K562 (cell line): ENCODE measurements at places on chromosomes 2 and 18.
A peak's percentile ranks its signal among the peaks of the same experiment; 100 is the strongest.

- DNase-seq = no peak
These were observed 146.9 kb downstream of the METTL4 start for GRCh38 chr18:2424420-2424819.

GRCh38 chr2:236353594-236353942 is 89.4 kb upstream of the ASB18 start:
- no peak for DNase-seq

GRCh38 chr2:102660070-102660469 is 40.7 kb downstream of the SLC9A2 start:
- no peak for DNase-seq

GRCh38 chr2:159608723-159609308 is 7.5 kb downstream of the BAZ2B start:
- no peak for DNase-seq

DNA sequence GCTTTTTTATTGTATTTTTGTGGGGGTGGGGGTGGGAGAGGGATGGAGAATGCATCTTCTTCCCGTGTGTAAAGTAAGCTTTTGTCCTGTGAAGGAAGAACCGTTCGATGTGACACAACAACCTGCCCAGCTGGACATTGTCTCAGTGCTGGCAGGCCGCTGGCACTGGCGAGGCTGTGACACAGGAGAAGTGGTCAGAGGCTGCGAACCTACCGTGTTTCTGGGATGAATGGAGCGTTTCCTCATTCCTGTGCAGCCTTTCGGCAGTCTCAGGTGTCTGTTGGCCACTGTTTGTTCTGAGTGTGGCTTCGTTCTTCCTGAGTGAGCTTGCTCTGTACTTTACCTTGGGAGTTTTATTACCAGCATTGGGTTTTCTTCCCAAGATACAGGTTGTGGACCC is 8.0 kb downstream of the RAMP1 start:
- no peak for DNase-seq

DNA sequence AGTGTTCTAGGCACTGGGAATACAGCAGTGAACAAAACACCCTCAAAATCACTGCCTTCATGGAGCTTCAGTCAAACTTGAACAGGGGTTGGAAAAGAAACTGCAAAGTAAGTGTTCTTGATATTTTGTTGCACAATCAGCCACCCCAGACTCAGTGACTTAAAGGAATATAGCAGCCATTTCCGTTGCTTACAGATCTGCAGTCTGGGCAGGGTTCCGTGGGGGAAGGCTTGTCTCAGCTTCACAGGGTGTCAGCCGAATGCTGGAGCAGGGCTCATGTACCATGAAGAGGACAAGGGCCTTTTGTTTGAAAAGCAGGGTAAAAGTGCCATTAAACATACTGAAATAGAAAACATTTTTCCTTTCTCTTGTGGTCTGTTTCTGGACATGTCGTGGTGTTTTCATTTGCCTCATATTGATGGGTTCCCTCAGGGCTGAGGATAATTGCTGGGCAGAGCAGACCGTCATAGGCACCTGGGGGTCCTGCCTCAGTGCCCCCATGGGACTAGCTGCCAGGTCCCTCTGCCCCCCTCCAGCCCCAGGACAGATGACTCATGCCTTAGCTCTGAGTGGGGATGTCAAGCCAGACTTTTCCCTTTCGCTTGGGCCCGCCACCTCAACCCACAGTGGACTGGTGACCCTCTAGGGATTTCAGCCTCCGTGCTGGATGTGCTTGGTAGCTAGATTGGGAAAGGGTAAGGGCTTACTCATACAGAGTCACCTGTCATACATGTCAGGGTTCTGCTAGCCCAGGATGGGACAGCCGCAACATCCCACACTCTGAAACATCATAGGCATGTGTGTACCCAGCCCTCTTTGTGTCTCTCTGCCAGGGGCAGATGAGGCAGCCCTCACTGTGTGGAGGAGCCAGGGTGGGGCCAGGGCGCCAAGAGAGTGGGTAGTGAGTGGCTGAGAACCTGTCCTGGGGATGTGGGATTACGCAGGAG is 96.5 kb downstream of the PTPRM start:
- DNase-seq = no peak

GRCh38 chr2:208820014-208820688 is 413.6 kb downstream of the PTH2R start:
- DNase-seq = no peak

- DNase-seq = no peak
These were observed 14.0 kb upstream of the COL6A3 start for GRCh38 chr2:237427769-237428506.

DNA sequence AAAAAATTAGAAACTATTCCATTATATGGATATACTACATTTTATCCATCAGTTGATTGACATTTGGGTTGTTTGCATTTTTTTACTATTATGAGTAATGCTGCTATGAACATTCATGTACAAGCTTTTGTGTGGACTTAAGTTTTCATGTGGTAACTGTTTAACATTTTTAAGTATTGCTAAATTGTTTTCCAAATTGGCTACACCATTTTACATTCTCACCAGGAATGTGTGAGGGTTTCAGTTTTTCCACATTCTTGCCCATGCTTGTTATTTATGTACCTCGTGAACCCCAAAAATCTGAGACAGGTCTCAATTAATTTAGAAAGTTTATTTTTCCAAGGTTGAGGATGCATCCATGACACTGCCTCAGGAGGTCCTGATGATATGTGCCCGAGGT is 3.1 kb upstream of the TXNL4A start:
- DNase-seq = no peak

GRCh38 chr2:197369933-197370320 is 59.3 kb upstream of the ANKRD44 start:
- DNase-seq = no peak

- DNase-seq = no peak
These were observed 11.1 kb downstream of the AMMECR1L start for GRCh38 chr2:127874378-127875269.

DNA sequence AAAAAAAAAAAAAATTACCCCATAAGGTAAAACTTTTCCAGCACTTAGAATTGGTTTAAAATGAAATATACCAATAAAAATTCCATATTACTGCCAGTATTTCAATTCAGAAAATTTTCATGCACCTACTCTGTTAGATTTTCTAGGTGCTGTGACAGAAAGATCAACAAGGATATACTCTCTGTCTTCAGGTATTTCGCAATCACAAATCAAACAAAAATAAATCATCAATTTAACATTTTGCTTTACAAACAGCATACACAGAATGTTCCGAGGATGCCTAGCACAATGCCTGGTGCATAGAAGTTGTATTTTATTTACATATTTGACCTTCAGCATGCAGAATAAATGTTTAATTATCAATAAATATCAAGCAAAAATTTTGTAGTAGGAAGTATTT is 66.5 kb downstream of the RBBP8 start:
- no peak for DNase-seq

DNA sequence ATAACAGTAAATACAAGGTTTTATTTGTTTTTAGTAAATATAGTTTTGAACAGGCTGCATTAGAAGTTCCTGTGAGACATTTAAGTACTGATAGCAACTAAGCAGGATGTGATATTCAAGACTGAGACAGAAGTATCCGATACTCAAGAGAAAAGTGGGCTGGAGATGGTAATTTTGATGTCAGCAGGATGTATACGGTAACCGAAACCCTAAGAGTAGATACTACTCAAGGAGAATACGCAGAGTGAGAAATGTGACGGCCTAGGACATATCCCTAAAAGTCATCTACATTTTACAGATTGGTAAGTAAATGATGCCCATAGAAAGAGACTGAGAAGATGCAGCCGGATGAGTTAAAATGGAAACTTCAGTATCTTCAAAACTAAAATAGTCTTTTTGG is 115.4 kb downstream of the GORASP2 start:
- DNase-seq = no peak

GRCh38 chr2:176072951-176073904 is 10.5 kb downstream of the EVX2 start:
- no peak for DNase-seq

DNA sequence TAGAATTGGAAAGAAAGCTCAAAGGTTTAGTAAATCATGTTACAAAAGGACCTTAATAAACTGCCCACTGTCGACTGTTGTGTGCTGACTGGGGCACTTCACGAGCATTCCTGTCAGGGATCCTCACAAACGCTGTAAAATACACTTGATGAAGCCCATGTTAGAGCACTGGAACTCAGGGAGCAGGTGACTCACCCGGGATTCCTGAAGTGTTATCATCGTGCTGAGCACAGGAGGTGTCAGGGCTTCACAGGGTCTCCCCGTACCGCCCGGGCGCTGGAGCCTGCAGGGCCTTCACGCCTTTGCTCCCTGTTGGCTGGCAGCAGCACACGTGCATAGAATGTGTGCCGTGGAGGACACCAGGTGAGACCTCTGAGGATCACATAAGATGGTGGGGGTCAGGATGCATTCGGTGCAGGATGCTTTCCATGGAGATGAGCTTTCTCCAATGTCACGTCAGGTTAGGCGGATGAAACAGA is 187.3 kb downstream of the SNTG2 start:
- DNase-seq = no peak

DNA sequence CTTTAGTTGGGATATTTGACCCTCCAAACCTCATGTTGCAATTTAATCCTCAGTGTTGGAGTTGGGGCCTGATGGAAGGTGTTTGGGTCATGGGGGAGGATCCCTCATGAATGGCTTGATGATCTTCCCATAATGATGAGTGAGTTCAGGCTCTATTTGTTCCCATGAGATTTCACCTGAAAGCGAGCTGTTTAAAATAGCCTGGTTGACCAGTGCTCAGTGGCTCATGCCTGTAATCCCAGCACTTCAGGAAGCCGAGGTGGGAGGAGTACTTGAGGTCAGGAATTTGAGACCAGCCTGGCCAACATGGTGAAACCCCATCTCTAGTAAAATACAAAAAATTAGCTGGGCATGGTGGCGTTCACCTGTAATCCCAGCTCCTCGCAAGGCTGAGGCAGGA is 14.9 kb upstream of the PSME4 start:
- DNase-seq = no peak

- no peak for DNase-seq
These were observed 107.7 kb downstream of the ATL2 start for GRCh38 chr2:38269421-38269820.

DNA sequence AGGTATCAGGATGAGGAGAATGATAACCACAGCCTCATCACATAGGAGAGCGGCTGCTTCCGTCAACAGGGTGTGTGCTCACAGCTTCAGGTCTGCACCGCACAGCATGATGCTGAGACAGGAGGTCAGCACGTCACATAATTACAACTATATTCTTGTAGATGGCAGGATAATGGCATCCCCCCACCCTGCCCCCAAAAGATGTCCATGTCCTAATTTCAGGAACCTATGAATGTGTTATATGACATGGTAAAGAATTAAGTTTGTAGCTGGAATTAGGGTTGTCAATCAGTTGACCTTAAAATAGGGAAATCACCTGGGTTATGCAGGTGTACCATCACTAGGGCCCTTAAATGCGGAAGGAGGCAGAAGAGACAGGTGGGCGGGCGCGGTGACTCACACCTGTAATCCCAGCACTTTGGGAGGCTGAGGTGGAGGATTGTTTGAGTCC is 73.9 kb downstream of the ARL4C start:
- no peak for DNase-seq

GRCh38 chr18:44526705-44527415 is 153.8 kb upstream of the SETBP1 start:
- DNase-seq = no peak

- no peak for DNase-seq
These were observed 59.8 kb upstream of the SLC8A1 start for GRCh38 chr2:40511661-40512213.

DNA sequence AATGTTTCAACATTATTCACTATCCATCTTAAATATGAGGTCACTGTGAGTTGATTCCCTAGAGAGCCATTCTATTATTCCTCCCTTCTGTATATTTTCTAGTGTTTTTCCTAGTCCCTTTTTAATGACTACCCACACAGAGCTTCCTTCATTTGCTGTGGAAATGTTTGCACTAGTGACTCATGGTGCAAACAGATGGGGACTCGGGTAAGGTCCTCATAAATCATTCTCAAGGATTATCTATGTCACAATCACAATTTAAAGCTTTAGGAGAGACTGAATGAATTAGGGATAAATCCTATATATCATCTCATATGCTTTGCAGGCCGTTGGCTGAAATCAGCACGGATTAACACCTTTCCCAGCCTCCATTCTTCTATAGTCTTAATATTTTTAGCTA is 159.6 kb downstream of the DCC start:
- DNase-seq = no peak

DNA sequence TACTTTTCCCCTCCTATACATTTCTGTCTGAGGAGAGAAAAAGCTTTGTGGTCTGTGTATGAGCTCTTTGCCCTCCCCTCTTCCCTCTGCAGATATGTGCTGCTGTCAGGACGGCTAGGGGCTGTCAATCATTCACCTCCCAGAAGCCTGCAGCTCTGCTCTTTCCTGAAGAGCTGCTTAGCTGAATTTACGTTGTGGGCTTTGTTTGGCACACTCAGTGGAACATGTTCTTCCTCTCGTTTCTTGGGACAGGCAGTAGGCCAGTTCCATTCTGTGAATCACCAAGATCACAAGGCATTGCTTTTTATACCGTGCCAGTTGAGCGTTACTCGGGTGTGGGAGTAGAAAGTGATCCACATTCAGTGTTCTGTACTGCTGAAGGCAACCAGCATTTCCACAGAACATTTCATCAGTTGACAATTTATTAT is 136.7 kb downstream of the LAMA3 start:
- no peak for DNase-seq

GRCh38 chr2:70250434-70250833 is 2.0 kb upstream of the TIA1 start:
- DNase-seq = no peak

GRCh38 chr2:107932979-107933378 is 53.3 kb upstream of the SLC5A7 start:
- DNase-seq = peak; percentile 3

DNA sequence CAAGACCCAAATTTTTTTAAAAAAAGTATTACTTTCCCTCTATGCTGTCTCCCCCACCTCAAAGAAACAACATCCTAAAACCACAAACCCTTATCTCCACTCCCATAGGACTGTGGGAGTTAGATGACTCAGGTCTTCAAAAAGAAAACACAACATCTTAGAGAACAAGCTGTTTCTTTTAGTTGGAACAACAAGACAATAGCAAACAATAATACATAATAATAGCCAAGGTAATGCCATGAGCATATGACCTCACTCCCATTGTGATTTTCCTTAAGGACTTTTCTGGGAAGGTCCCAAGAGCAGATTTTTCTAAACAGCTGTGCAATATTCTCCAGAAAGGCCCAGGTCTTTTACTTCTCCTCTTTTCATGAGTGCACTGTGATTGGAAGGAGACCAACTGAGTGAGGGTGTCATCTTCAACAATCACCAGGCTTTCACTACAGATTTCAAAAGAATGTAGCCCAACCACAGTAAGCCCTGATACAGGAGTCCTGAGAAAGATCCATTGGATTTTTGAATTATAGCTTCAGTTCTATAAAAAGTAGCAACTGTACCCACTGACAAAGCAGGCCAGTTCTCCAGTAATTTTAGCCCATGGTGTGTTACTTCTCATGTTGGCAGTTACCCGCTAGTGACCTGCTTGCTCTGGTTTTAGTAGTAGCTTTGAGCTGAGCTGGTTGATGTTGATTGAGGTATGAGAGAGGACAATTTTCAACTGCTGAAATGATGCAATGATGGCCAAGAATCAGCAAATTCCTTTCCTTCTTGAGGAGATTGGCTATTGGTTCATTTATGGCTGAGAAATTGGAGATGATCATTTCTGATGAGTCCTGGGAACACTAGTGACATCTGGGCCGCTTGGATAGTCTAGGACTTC is 144.5 kb upstream of the TCF4 start:
- DNase-seq = peak; percentile 73

- DNase-seq = no peak
These were observed 236.7 kb downstream of the PRKCE start for GRCh38 chr2:45888167-45888566.
